ENCODE measurements at places on chromosomes 12 and 14.
A peak's percentile ranks its signal among the peaks of the same experiment; 100 is the strongest.

GRCh38 chr12:81533054-81533453 lies 226.1 kb downstream of the PPFIA2 start:
- DNase-seq = no peak

- DNase-seq = no peak
Measured at GRCh38 chr14:40850191-40850590, 756.5 kb upstream of the LRFN5 start.

- peak; percentile 4 for DNase-seq
Measured at GRCh38 chr12:42296503-42297109, 29.3 kb downstream of the ZCRB1 start.

- DNase-seq = no peak
Measured at GRCh38 chr12:69112616-69113015, 126.8 kb upstream of the CPSF6 start.

DNA sequence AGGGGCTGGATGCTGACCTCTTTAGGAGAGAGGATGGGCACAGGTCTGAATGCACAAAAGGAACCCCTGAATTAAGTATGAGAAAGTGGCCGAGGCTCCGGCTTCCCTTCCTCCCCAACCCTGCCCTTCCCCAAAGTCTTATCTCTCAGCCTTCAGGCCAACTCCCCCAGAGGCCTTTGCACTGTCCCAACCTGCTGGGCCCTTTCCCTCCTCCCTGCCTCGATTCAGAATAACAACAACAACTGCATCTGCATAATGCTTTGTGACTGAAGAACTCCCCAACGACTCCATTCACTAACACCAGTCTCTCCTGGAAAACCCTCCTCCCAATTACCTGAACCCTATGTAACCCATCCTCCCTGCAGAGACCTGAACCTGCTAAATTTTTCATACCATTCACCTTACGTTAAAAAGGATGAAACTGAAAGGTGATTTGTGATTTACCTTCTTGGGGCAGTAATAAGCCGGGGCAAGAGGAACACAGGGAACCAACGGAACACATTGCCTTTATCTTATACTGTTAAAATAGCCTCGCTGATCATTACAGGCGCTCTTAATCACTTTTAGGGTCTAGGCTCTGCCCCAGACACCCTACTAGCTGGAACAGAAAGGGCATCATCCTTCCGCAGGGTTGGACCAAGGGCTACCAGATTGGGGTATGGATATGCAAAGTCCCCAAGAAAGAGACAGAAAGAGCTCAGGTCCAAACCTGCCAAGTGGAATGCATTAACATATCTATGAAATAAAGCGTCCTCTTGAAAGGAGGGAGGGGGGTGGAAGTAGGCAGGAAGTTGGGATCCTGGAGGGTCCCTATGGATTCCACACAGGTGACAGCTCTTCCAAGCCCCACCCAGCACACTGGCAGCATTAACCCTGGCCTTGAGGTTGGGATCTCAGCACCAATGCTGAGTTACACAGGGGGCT lies 24.2 kb upstream of the FOXN3 start:
- DNase-seq = no peak

- no peak for DNase-seq
Measured at GRCh38 chr14:65149116-65149515, 46.8 kb upstream of the MAX start.

- no peak for DNase-seq
Measured at GRCh38 chr14:99407416-99407815, 73.2 kb downstream of the SETD3 start.

GRCh38 chr14:56057071-56057741 lies 61.0 kb upstream of the PELI2 start:
- peak; percentile 98 for DNase-seq

GRCh38 chr12:122003651-122004611 lies 17.8 kb upstream of the BCL7A start:
- DNase-seq = no peak

Measured in NCI-H748 treated with DMSO at 0.1 percent for 48 hours (cell line).